ENCODE measurements at places on chromosomes 7 and 10.

DNA sequence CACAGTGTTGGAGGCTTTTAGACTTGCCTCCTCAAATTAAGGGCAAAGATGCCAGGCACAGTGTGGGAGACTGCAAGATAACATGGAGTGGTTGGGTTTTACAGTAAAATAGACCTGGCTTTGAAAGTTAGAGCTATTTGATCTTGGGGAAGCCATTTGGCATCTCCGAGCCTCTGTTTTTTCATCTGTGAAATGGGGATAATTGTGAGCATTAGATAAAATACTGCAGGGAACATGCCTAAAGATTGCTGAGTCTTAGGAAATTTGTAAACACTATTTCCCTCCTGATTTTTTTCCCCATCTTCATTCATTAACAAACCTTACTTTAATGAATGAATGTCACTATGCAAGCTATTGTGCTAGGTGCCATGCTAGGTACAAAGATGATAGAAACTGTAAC is 241.3 kb upstream of the SLC26A5 start:
- DNase-seq: no peak

- no peak for DNase-seq
Observed at GRCh38 chr10:46540412-46541016, 15.9 kb downstream of the GPRIN2 start.

DNA sequence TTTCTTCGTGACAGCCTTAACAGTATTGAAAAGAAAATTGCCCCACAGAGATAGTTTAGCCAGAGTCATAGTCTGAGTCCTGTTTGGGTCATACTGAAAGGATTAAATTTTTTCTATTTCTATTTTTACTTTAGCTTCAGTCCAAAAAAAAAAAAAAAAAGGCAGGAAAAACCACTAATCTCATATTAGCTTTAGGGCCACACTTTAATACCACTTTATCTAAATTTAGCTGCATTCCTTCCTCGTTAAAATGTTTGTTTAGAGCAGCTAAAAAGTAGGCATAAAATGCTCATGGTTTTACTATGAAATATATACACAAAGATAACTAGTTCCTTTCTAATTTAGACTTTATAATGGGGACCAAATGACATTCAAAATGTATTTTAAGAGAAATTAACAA is 216.5 kb upstream of the TMEM196 start:
- DNase-seq: no peak

DNA sequence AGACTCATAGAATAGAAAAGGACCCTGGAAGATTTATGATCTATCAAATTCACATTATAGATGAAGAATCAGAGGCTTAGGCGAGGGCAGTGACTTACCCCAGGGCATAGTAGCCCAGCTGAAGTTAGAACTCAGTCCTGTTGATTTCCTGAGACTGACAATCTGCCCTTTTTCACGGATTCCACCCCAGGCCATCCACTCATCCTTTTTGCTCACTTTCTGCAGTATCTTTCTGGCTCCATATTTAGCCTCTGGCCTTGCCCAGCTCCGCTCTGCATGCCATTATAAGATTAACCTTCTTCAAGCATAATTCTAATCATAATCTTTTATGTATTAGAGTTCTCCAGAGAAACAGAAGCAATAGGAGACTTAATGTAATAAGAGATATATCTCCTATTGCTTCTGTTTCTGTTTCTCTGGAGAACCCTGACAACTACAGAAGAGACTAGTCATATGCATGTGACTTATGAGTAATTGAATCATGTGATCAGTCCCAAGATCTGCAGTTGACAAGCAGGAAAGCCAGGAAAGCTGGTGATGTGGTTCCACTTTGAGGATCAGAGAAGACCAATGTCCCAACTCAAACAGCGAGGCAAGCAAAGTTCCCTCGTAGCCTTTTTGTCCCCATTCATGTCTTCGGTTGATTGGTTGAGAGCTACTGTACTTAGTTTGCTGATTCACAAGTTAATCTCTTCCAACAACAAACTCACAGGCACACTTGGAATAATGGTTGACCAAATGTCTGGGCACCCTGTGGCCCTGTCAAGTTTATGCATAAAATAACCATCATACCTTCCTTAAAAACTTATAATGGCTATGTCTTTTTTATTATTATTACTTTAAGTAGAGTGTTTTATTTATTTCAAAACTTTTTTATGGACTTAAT is 412.1 kb downstream of the SUGCT start:
- no peak for DNase-seq

DNA sequence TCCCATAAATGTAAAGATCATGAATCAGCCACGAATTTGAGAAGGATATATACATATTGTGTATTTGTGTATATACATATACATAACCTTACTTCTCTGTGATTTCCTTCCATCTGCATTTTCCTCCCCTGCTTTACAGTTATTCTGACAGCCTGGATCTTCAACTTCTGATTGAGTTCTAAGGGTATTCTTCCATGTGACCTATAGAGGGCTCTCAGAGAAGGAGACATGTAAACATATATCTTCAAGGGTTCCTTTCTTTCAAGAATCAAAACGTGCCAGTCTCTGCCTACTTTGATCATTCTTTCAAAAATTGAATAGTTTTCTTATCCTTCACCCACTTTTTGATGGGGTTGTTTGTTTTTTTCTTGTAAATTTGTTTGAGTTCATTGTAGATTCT is 453.7 kb upstream of the POT1 start:
- no peak for DNase-seq

GRCh38 chr10:277963-278362 is 142.7 kb downstream of the ZMYND11 start:
- DNase-seq: no peak
